Kidney (tissue), 22 donors: ENCODE measurements at places on chromosomes 3 and 15. TPM values are rescaled to one million over a fixed set of nuclear protein-coding genes. Genes with fewer than 3 reads are reported as not detected.

GRCh38 chr15:65213241-65213640 is 2.0 kb upstream of the CILP start:
- no peak overlapping the region for H3K4me3 ChIP-seq
- H3K4me1 ChIP-seq = peaks cover 8% of the 10 kb centered on the region
- no peak overlapping the region for H3K27ac ChIP-seq
- DNase-seq = no peak

DNA sequence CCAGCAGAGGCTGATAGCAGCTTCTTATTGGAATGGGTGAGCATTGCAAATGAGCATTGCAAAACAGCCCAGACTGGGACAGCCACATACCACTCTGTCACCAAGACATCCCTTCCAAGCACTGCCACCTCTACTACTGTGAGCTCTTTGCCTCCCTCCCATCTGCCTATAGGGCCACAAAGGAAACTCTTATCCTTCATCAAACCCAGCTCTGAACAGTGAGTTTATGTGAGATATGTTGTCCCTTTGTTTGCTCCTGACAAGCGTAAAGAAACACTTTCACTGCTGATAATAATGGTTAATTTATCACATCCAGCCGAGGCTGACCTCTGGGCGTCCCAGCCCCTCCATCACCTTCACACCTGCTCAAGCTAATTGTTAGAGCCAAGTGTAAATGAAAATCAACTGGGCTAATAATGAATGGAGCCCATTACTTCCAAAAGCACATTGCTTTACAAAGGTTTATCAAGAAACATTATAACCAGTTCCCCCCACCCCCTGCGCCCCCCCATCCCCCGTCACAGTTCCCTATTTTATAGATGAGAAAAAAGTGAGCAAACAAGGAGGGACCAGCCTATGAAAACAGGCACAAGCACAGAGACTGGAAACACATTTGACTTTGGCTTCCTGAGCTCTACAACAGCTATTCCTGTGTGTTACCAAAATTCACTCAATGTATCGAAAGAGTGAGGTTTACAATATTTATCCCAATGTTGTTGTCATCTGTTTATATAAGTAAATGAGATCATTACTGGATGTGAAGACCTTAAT is 146.3 kb downstream of the ANXA2 start:
- no peaks in the 10 kb centered on the region for H3K36me3 ChIP-seq
- no peaks in the 10 kb centered on the region for H3K4me1 ChIP-seq
- H3K27ac ChIP-seq = no peak overlapping the region

DNA sequence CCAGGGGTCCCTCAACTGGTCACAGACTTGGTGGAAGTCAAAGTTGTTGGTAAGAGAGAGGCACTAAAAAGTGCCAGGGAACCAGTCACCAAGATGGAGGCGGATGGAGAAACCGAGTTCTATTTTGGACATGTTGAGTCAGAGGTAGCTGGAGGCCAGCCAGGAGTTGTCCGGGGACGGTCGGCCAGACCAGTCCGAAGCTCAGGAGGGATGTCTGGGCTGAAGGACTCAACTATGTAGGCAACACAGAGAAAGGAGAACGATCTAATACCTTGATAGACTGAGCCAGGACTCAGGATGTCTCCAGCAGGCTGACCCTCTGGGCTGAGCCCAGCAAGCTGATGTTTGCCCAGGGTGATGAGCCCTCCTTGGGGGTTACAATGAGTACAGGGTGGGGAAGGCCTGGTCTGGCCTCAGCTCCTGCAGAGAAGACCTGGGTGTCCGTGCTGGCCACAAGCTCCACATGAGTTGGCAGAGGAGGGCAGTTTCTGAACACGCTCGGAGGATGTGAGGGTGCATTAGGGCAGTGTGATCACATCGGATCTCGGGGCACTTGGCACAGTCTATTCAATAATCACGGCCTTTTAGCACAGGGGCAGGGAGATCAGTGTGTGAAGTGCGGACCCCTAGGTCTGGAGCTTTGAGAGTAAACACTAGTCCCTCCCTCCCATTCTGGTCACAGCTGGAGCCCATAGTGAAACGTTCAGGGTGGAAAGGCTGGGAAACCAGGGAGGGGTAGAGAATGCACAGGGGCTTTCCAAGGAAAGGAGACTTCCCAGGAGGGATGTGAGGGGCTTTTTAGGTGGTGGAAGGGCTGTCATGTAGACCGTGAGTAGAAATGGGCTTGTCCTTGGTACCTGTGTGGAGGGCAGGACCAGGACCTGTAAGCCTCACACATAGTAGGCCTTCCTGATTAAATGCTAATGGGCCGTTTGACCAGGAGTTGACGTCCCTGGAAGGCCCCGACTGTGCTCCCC is 111.9 kb downstream of the ETFA start:
- H3K27me3 ChIP-seq = no peaks in the 10 kb centered on the region
- no peak overlapping the region for H3K27ac ChIP-seq
- H3K4me3 ChIP-seq = no peak overlapping the region
- no peaks in the 10 kb centered on the region for H3K36me3 ChIP-seq
- no peaks in the 10 kb centered on the region for H3K4me1 ChIP-seq
- DNase-seq = peak; percentile 15

- no peaks in the 10 kb centered on the region for H3K36me3 ChIP-seq
- no peak overlapping the region for H3K27ac ChIP-seq
- H3K4me3 ChIP-seq = no peak overlapping the region
- DNase-seq = no peak
- no peaks in the 10 kb centered on the region for H3K27me3 ChIP-seq
- no peaks in the 10 kb centered on the region for H3K4me1 ChIP-seq
Measured at GRCh38 chr3:182116386-182116785, 404.7 kb downstream of the SOX2 start.

DNA sequence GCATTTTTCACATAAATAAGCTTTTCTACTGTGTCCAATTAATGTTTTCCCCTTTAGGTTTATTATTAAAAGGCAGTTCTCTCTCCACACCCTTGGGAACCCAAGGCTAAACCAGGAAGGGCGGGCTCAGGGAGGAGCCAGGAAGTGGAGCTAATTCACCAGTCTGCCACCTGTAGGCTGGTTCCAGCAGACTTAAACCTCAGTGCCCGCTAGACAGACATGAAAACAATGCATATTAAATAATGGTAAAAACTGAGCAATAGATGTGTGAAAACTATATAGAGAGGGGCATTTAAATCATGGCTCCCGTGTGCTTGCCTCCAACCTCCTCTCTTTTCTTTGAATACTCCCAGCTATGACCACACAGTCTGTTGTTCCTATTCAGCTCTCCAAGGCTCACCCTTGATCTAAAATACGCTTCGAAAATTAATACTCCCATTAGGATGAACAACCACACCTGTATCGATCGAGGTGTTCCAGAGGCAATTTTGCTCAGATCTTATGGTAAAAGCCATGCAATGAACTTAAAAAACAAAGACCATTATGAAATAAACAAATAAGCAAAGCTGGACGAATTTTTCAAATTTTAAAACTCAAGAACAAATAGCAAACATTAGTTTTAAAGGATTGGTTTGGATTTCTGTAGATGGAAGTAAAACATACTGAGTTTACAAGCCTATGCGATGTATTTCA is 253.3 kb downstream of the TJP1 start:
- no peak overlapping the region for H3K4me3 ChIP-seq

Gene TTC21A
- total RNA-seq = 14.1 TPM

Gene ZBBX
- total RNA-seq = 1.2 TPM

Gene SLITRK3
- total RNA-seq = 0.44 TPM

Gene SV2B
- total RNA-seq = 3.9 TPM
